CD4-positive, alpha-beta T cell treated with Interleukin-1 beta for 1 hour (primary cell): ENCODE measurements at places on chromosomes 16 and 17.

DNA sequence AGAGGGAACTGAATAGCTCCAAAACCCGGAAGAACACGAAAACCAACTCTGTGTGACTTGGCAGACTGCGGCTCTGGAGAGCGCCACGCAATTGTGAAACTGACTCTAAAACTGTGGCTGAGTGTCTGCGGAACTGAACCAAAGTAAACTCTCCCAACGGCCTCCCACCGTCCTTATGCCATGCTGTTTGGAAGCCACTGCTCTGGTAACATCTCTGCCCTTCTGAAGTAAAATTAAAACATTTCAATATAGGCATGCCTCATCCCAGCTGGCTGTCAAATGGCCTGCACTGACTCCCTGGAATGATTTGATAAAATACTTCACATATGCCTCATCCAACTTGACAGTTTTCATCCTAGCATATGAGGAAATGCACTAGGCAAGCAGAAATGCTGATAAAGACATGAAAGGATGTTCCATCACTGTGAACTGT, 70.2 kb downstream of the PARN start:
- DNase-seq, result no peak

- no peak for DNase-seq
These were observed 24.9 kb downstream of the ACSF3 start for GRCh38 chr16:89118361-89119165.

DNA sequence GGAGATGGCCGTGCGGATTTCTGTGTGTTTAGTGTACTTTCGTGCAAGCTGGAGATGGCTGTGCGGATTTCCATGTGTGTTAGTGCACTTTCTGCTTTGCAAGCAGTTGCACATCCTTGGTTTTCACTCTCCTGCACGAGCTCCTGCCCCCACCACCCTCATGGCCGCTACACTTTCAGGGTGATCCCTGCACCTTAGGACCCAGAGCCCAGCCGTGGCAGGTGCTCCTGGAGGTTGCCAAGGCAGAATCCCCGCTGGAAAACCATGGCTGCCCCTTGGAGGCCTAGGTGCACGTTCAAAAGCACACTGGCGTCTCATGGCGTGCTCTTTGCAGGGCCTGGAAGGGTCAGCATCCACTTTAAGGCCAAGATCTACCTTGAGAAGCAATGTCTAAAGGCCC, 311.0 kb upstream of the TNRC6C start:
- DNase-seq, result no peak

DNA sequence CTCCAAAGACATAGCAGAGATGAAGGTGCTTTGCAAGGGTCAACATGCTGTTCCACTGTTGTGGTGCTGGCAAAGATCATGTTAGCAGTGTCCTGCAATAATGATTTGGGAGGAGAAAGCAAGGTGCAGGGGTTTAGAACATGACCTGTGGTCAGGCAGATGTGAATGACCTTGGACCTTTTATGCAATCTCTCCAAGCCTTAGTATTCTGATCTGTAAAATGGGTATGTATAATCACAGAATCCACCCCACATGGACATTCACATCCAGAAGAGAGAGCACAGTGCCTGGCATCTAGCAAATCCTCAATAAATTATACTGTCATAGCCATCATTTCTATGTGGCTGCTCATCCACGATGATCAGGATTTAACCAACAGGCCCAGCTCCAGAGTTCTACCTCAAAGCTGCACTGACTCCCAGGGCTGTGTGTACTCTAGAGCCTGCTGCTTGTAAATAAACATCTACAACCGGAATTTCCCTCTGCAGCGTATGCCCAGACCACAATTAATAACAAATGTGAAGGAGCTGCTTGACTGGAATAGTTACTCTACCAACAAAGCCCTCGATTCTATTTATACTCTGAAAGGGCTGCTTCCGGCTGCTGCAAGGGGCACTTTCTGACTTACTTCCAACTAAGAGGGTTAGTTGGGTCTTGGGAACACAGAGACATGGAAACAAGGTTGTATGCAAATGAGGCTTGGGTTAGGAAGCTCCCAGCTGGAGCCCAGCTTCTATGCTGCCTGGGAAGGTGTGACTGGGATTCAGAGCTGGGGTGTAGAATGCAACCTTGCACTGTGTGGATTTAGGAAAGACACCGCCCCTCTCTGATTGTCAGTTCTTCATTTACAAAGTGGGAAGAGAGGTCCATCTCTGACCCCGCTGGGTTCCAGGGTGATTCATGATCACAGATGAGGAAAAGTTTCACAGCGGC, 265.2 kb downstream of the XYLT1 start:
- DNase-seq, result no peak

DNA sequence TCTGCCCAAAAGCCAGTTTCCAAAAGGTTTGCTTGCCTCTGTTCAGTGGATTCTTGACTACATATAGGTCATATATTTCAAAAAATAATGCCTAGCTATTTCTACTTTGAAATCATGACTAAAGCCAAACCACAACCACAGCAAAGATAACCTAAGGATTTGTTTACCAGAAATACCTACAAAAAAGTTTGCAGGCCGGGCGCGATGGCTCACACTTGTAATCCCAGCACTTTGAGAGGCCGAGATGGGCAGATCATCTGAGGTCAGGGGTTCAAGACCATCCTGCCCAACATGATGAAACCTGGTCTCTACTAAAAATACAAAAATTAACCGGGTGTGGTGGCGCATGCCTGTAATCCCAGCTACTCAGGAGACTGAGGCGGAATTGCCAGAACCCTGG, 15.2 kb downstream of the CARHSP1 start:
- DNase-seq, result no peak

- DNase-seq, result peak; percentile 62
These were observed 457 bp downstream of the CHTF8 start for GRCh38 chr16:69131839-69132423.

DNA sequence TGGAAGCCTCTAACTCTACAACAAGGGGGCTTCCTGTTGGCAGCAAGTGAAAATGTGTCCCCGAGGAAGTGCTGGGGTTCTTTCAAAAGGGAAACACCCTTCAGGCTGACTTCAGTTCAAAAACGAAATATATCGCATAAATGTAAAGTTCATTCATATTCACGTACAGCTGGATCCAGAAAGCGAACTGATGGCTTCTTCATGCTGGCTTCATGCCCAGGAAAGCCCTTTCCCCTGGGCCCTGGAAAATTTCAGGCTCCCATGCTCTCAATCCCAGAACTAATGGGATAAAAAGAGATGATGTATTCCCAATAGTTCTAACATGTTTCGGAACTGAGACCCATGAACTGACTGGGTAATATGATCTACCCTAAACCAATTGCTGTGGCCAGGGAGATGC, 104.7 kb upstream of the CDH13 start:
- DNase-seq, result no peak

- DNase-seq, result no peak
These were observed 116.1 kb upstream of the C16orf82 start for GRCh38 chr16:26950636-26951035.

DNA sequence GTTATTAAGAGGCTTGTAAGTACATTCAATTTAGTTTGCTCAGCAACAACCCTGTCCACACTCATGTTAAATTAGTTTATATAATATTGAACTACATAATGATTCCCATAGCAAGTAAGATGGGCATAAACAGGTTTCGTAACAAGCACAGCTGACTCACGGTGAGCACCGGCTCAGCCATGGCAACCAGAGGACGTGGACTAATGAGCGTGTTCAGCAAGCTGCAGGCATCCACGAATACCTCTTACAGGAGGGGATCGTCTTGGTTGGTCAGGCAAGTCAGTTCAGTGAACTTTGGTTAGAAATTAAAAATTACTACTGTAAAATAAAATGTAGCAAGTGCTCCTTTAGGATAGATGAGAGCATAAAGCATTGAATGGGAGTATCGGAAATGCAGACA, 58.4 kb downstream of the ELAC2 start:
- DNase-seq, result no peak

- no peak for DNase-seq
These were observed 13.8 kb upstream of the C16orf87 start for GRCh38 chr16:46844771-46845170.

GRCh38 chr16:67177743-67178699, 5.7 kb downstream of the MATCAP1 start:
- peak; percentile 76 for DNase-seq

GRCh38 chr16:25707982-25708583, 16.3 kb downstream of the HS3ST4 start:
- DNase-seq, result peak; percentile 2

- no peak for DNase-seq
These were observed 24.4 kb downstream of the SRL start for GRCh38 chr16:4217204-4218131.

GRCh38 chr17:77205396-77206125, 64.8 kb downstream of the SEC14L1 start:
- no peak for DNase-seq

DNA sequence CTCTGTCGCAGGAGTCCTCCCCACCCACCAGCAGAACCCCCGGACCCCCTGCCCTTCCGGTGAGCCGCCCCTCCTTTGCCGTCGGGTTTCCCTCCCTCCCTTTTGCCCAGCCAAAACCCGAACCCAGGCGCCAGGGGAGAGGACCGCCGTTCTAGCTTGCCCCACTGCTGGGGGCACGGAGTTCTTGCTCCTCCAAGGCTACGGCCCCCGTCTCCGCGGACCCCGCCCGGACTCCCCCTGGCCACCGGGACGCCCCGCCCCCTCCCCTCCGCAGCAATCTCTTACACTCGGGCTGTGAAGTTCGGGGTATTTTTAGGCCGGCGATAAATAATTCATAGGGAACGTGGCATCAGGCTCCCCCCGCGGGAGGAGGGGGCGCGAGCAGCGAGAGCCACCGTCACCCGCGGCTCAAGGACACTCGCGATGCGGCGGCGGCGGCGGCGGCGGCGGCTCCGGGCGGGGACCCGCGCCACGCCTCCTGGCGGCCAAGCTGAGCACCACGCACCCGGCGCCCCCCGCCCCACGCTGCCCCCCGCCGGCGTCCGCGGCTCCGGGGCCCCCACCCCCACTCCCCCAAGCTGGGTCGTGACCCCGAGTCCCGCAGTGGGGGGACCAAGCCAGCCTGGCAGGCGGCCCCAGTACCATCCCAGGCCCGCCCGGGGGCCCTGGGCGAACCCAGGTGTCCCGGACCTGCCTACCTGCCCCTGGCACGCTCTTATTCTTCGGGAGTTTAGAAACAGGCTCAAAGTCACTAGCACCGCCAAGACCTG, at the start of gene GRIN2C:
Gene GRIN2C (minus strand): TSS at position 427 of the 770 bp plus-strand sequence. CDS start 4,793 bp downstream, outside the sequence.
- peak; percentile 35 for DNase-seq

DNA sequence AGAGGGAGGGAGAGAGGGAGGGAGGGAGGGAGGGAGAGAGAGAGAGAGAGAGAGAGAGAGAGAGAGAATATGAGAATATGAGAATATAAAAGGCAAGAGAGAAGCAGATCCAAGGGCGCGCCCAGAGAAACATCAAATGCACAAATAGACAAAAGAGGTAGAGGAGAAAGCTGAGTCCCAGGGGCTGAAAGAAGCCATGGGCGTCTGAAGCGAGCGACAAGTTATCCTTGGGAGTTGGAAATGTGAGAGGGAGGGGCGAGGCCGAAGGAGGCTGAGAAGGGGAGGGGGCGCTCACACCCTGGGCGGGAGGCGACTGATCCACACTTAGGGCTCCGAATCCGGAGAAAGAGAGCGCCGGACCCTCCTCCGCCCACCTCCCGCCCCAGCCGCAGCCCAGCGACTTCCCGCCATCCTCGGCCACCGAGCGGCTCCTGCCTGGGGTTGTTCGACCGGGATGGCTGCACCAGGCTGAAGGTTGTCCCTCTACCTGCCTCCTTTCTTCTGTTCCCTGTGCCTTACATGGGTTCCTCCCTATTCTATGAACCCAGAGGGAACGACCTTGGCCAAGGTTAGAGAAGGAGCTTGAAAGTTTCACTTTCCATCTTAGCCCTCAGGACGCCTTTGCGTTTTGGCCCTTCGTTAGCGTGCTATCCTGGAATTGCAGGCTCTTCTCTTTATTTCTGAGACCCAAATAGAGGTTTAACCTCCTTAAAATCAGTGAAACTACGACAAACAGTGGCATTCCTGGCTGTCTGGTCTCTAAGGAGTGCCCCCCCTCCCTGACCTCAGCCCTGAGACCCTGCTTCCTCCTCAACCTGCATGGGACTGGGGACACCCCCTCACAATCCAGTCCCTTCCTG, 21.2 kb upstream of the HOXB9 start:
- no peak for DNase-seq

GRCh38 chr17:77440560-77440981, 299.8 kb downstream of the SEC14L1 start:
- DNase-seq, result no peak

DNA sequence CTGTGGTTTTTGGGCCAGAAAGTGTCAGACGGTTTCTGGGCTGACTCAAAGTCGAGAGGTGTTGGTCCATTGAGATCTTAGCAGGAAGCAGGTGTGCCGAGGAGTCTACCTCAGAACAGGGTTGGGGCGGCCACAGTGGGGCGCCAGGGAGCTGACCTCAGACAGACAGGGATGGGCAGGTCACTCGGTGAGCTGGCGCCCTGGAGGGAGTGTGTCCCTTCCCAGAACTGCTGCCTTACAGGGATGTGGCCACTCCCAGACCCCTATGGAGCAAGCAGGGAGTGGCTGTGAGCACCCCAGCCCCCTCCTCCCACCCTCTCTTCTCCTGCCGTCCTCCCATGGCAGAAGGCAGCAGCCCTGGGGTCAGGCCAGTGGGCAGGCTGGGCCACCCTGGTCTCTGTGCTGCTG, 14.0 kb upstream of the DPEP1 start:
- DNase-seq, result peak; percentile 22

DNA sequence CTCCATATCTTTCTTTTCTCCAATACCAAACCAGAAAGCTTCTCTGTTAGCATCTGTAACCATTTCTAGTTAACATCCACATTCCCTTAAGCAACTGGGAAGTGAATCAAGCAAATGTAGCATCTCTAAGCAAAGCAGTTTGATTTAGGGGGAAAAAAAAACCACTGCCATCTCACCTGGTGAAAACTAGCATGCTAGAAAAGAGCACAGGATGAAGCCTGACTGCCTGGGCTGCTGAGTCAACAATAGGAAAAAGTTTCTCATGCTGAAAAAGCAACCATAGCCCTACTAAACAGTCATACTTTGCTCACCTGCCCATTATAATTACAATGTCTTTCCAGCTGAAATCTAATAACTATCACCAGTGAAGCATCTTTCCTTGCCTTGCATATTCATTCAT, 139.3 kb downstream of the ANKFN1 start:
- no peak for DNase-seq

DNA sequence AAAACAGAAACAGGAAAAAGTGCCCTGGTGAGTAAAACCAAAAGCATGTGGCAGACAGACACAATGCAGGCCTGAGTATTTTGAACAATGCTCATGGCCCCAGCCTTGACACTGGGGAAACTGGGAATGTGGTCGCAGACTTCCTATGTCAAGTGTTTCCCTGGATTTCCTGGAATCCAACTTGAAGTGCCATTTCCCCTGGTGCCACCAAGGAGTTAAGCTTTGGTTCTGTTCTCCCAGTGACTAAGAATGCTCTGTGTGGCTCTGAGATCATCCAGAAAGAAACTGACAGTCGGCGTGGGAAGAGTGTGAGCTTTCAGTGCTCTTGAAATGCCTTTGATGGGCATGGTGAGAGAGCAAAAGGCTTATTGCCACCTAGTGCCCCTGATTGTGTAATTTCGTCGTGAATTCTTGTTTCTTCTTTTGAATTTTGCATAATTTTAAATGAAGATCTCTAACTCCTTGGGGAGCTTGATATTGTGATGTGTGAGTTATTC, 96.0 kb downstream of the YPEL2 start:
- DNase-seq, result peak; percentile 14

GRCh38 chr17:80374039-80374731, 40.8 kb upstream of the ENDOV start:
- no peak for DNase-seq
